ENCODE measurements at places on chromosomes 11 and 22.

GRCh38 chr11:72578566-72578965 lies 95.7 kb downstream of the PDE2A start:
- DNase-seq, result no peak

GRCh38 chr22:44567846-44568493 lies 69.9 kb upstream of the RTL6 start:
- no peak for DNase-seq

DNA sequence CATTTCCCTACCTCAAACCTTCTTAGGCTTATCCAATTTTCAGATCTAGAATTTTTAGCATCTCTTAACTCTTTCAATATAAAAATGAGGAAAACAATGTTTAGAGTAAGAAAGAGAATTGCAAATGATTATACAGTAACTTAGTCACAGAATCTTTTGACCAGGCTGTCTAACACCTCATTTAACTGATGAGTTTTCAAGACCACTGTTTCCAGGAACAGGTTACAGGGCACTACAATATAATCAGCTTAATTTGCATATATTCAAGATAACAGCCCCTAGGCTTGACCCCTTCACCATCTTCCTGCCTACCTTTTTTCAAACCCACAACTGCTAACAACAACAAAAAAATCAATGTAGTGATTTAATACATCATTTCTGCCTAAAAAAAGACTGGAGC lies 12.7 kb downstream of the NUMA1 start:
- no peak for DNase-seq

DNA sequence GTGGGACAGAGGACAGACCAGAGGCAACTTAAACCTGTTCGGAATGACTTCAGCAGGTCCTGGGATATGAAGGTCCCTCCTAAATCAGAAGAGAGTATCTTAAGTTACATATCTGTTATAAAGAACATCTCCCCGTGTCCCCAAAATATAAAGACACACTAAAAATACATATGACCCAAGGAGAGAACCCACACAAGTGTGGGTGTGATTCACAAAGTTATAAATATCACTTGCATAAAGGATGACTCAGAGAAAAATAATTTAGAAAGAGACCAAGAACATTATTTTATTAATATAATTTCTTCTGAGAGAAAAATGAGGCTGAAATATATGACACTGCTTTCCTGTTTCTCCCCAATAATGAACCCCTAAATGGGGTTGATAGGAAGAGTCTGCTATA lies 14.2 kb downstream of the OR5B21 start:
- no peak for DNase-seq

- no peak for DNase-seq
Observed at GRCh38 chr11:1727861-1728260, 22.5 kb downstream of the IFITM10 start.

DNA sequence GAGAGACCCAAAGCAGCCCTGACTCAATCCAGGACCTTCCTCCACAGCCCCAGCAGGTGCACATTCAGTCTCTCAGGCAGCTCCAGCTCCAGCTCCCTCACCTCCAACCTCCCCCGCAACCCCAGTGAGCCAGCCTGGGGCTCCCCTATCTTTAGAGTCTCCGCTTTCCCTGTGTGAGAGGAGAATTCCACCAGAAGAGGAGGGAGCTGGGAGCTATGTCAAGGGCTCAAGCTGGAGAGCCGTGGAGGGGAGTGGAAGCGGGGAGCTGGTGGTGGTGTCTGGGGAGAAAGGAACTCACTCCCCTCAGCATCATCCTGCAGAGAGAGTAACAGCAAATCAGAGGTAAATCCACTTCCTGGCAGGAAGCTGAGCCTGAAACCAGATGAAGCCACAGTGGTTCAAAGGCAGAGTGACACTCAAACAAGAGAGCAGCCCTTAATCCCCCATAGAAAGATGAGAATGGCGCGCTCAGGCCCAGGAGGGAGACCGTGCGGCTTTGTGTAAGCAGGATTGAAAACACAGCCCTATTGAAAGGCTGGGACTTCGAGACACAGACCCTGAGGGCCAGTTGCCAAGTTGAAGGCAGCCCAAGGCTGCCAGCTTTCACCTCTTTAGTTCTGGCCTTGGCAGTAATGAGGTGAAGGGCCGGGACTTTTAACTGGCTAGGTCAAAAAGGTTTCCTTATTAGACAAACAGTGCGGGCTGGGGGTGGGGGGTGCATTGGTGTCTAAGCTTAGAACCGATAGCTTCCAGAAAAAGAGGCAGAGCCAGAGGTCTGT lies 21.4 kb upstream of the CDON start:
- peak; percentile 27 for DNase-seq

DNA sequence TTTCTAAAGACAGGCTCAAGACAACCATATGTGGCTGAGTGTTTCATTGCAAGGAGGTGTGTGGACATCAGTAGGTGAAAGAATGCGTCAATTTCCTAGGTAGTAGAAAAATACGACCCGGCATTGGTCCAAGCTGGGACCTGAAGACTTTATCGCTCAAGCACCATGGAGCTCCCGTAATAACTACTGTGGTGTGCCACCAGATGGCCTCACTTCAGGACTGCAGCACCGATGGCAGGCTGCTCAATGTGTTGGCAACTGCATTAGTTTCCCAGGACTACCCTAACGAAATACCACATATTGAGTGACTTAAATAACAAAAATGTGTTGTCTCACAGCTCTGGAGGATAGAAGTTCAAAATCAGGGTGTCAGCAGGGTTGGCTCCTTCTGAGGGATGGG lies 72.4 kb upstream of the FAT3 start:
- DNase-seq, result no peak

DNA sequence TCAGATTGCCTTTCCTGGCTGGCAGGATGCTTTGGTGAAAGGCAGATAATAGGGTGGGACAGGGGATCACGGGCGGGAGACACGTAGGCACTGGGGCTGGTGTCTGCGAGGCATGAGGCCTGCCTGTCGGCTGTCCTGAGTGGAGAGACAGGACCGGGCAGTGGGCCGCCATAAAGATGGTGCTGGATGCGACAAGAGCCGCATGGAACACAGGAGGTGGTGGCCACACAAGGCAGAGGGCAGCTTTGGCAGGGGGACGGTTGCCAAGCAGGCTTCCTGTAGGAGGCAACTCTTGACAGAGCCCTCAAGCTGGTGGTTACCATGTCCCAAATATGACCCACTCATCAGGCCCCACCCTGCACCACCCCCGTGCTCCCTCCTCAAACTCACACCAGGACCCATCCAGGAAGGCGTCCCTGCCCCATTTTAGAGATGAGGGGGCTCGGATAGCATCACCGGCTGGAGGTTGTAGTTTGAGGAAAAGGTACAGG lies 4.9 kb upstream of the PPARA start:
- no peak for DNase-seq

- no peak for DNase-seq
Observed at GRCh38 chr22:32127904-32128303, 31.2 kb downstream of the C22orf42 start.

Measured in NCI-H1436 (cell line).